T-helper 2 cell treated with Interferon-gamma antibody and Interleukin-4, amounts not matched to agents 100 ng/mL and 5 ng/mL, for 36 hours (primary cell): ENCODE measurements at places on chromosomes 4 and X. TPM values are rescaled to one million over a fixed set of nuclear protein-coding genes. Genes with fewer than 3 reads are reported as not detected.

The MAGEA3 gene
- not detected in 2 replicates for total RNA-seq

The CFI gene
- 0.09 TPM in 1 of 2 replicates, not detected in the other for total RNA-seq

The SPANXN3 gene
- not detected in 2 replicates for total RNA-seq

The TEX13C gene
- total RNA-seq = not detected in 2 replicates

The FGF5 gene
- total RNA-seq = not detected in 2 replicates

The MGARP gene
- total RNA-seq = 0.16 TPM in 1 of 2 replicates, not detected in the other

The SSX1 gene
- not detected in 2 replicates for total RNA-seq

The NUDT10 gene
- 0.11 and 0.39 TPM in 2 replicates for total RNA-seq

The RAB33A gene
- total RNA-seq = 24.9 and 27.7 TPM in 2 replicates

The MND1 gene
- total RNA-seq = 20.9 and 21.1 TPM in 2 replicates

The AFP gene
- not detected in 2 replicates for total RNA-seq

The FGFBP1 gene
- not detected in 2 replicates for total RNA-seq

The CTAG1A gene
- total RNA-seq = not detected in 2 replicates

The XG gene
- not detected in 2 replicates for total RNA-seq

The ZFP92 gene
- total RNA-seq = 1.3 and 1.5 TPM in 2 replicates

The RP2 gene
- 9.5 and 10.2 TPM in 2 replicates for total RNA-seq

The REPS2 gene
- 0.36 TPM in 1 of 2 replicates, not detected in the other for total RNA-seq

The RPS6KA6 gene
- total RNA-seq = 0.05 TPM in 1 of 2 replicates, not detected in the other

The POU3F4 gene
- total RNA-seq = not detected in 2 replicates
